ENCODE measurements at places on chromosomes 11 and 22.

DNA sequence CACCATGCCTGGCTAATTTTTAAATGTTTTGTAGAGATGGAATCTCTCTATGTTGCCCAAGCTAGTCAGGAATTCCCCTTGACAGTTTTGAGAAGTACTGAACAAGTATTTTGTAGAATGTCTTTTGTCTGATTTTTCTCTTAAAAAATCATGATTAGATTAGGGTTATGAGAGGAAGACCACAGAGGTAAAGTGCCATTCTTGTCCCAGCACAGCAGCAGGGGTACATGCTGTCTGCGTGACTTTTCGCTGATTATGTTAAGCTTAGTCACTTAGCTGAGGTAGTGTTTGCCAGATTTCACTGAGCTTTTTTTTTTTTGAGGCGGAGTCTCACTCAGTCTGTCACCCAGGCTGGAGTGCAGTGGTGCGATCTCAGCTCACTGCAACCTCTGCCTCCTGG is 13.6 kb upstream of the NUP160 start:
- no peak for DNase-seq

DNA sequence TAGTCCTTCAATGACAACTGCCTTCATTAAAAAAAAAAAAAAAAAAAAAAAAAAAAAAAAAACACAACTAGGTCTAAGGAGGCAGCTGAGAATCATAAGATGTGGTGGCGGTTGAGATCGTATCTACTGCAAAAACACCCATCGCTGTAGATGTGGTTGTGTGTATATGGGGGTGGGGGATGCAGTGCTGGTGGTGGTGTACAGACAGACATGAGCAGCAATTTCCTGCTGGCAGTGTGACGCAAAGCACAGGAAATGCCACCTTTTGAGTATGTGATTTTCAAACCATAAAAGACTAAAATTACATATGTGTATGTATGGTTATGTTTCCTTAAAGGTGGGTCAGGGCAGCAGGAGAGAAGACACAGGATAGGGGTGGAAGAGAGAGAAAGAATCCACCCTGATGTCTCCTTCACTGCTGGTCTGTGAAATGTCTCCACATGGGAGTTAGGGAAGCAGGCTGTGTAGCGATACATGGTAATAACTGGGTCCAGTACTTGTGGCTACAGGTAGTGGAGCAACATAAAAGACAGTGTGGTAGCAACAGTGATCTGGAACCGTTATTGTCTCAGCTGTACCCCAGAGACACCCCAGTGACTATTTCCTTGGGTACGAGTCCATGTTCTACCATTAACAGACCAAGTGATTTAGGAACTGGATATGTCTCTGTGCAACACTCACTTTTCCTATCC is 57.9 kb downstream of the SYTL2 start:
- DNase-seq, result peak; percentile 80

GRCh38 chr11:79263001-79263400 is 177.8 kb downstream of the TENM4 start:
- no peak for DNase-seq

GRCh38 chr11:79006854-79007253 is 432.2 kb upstream of the NARS2 start:
- no peak for DNase-seq

GRCh38 chr11:1224491-1225385 is 1.9 kb downstream of the MUC5B start:
- DNase-seq, result no peak

GRCh38 chr22:21861264-21861848 is 6.1 kb downstream of the MAPK1 start:
- no peak for DNase-seq

DNA sequence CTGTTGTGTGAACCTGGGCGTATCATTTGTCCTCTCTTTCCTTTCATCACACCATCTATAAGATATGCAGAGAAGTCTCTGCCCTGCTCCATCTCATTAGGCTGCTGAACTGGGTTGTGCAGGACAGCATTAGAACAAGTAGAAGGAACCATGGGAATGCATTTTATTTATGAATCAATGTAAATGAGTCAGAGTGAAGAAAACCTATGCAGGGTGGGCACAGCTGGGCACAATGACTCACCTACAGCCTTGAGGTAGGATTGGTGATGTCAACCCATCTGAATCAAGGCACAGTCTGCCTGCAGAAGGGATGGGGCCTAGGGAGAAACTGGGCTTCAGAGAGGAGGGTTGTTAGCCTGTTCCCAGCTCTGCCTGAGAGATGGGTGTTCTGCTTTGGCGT is 123.4 kb downstream of the CSNK2A3 start:
- DNase-seq, result no peak

GRCh38 chr22:42438293-42438650 is 6.1 kb upstream of the NFAM1 start:
- DNase-seq, result no peak

DNA sequence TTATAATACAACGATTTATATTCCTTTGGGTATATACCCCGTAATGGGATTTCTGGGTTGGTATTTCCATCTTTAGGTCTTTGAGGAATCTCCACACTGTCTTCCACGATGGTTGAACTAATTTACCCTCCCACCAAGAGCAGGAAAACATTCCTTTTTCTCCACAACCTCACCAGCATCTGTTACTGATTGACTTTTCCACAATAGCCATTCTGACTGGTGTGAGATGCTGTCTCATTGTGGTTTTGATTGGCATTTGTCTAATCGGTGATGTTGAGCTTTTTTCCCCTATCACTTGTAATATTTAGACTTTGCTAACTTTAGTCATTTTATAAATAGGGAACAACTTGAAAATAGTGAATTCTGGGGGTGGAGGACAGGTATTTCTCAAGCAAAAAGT is 58.1 kb downstream of the PPFIA1 start:
- DNase-seq, result no peak

- DNase-seq, result no peak
Measured at GRCh38 chr11:74162681-74163467, 7.9 kb downstream of the C2CD3 start.

- no peak for DNase-seq
Measured at GRCh38 chr11:119409731-119410130, 13.2 kb downstream of the THY1 start.

DNA sequence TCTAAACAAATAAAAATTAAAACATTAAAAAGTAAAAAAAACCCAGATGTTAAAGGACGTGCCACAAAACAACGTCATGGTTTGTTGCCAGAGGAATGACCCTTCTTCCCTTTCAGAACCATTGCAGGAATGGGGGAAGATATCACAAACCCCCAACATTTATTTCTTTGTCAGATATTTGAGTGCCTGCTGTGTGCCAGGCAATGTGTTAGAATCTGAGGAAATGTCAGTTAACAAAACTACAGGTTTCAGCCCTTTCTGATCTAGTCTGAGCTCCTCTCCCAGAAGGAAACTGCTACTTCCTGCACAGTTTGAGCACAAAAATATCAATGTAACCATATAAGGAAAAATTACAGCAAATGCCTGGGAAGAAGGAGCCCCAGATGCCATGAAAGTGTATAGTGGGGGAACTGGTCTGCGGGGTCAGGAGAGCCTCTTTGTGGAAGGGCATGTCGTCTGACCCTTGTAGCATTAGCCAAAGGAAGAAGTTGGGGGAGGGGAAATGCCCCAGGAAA is 7.1 kb upstream of the NHERF4 start:
- DNase-seq, result no peak

DNA sequence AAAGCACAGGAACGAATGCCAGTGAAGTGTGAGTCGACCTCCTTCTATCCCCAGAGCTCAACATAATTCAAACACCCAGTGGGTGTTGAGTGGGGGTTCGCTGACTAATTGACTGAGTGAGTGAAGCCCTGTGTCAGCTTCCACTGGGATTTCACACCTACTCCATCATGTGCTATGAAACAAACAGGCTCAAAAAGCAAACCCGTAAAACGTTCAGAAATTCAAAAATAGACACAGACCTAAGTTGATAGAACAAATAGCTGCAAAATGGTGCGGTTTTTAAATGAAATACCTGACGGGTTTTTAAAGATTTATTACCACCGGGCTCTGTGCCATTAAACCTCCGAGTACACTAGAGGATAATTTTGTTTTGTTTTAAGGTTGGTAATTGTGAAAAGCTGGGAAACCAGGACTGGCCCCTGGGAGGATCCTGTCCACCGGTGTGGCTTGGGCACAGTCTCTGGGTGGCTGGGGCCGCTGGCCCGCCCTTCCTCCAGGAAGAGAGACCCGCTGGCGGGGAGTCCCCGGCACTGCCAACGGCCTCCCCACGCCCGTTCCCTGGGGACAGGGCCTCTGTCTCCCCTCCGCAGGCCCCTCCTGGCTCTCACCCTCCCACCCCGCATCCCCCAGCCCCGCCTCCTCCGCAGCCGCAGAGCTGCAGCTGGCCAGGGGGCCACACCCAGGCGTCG is 13.6 kb downstream of the KCNJ5 start:
- no peak for DNase-seq

GRCh38 chr11:123570939-123571580 is 83.4 kb downstream of the SCN3B start:
- no peak for DNase-seq

- no peak for DNase-seq
Measured at GRCh38 chr11:94742665-94743064, 25.5 kb upstream of the AMOTL1 start.

DNA sequence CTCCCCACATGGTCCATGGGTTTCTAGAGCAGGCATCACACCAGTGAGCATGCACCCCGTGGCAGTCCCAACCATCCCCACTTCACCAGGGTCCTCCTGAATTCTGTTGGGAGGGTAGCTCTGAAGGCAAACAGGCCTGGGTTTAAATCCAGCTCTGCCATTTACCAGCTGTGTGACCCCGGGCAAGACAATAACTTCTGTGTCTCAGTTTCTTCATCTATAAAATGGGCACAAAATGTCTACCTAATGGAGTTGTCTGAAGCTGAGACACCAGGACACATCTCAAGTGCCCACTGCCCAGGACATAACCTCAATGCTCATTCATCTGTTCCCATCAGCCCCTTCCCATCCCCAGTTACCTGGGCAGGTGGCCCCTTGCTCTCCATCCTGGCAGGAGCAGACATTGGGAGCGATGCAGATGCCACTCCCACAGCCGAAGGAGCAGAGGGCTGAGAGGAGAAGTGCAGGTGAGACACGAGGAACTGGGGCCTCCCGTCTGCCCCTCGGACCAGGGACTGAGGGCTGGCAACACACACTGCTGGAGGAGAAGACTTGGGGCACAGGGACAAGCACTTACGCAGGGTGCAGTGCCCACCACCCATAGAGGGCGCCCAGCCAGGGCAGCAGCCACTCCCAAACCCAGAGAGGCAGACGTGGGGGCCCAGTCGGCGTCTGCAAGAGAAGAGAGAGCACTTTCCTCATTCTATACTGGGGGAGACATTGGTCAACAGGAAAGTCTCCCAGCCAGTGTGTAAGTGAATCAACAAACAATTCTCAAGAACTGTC is 4.0 kb downstream of the VWCE start:
- no peak for DNase-seq

DNA sequence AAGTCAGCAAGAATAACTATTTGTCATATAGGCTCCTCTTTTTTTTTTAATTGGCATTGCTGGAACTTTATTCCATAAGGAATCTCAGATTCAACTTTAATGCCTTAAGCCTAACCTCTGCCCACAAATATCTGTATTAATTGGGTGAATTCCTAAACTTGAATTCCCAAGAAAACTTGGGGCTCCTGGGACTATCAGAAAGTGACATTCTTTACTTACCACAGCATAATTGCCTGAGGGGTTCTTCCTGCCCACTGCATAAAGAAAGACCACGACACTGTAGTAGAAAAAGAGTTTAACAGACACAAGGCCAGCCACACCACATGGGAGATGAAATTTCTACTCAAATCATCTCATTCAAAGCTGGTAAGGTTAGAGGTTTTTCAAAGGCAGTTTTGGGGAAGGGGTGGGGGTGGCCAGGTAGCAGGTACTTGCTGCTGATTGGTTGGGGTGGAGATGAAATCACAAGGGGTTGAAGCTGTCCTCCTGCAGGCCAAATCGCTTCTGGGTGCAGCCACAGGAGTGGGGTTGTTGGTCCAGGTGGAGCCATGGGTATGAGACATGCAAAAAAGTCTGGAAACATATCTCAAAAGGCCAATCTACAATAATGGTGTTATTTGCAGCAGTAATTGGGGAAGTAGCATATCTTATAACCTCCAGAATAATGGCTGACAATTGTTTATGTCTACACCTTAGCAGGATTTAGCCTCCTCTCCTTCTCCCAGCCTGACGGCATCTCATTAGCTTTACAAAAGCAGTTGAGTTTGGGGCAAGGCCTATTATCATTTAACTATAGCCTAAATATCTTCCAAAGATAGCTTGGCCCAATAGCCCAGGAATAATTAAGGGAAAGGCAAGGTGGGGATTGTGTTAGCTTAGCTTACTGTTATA is 4.8 kb upstream of the NLRP10 start:
- DNase-seq, result no peak

GRCh38 chr22:29089507-29089906 is 16.7 kb downstream of the KREMEN1 start:
- DNase-seq, result no peak

GRCh38 chr11:34633990-34634693 is 13.2 kb downstream of the EHF start:
- DNase-seq, result no peak

- no peak for DNase-seq
Measured at GRCh38 chr11:86624366-86624765, 48.0 kb downstream of the ME3 start.

DNA sequence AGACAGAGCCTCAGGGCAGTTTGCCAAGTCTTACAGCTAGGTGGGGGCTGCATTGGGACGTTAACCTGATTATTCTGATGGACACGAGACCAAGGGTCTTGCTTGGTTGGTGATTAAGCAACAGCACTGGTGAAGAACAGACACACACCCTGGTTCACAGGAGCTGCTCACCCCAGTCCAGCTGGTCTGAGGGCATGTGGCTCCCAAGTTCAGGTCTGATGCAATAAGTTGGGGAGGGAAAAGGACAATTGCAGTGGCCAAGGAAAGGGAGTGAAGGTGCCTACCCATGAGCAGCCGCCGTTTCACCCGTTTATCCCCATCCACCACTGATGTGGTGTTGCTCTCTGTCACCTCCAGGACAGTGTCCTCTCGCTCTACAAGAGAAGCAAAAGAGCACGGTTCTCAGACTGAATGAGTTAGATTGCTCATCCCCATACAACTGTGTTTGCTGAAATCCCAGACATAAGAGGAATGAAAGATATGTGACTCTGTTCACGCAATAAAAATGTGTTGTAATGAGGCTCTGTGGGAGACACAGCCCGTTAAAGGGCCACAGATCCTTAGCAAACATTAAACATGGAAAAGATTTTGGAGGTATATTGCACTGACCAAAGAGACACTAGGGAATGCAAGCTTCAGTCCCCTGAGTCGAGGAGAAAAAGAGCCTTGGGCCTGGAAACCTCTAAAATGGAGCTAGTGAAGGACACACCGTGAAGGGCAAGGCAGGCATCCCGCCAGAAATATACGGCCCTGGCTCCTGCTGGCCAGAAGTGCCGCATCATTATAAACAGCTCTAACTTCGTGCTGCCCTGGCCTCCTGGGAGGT is 25.6 kb downstream of the SCUBE2 start:
- DNase-seq, result no peak

GRCh38 chr11:92662601-92663360 is 306.7 kb upstream of the MTNR1B start:
- DNase-seq, result no peak

Measured in activated T-helper 9 cell treated with anti-CD3 and anti-CD28 coated beads, Interleukin-2, amount 50 U/mL, for 16 hours (primary cell).